Lower lobe of right lung (tissue), 2 donors: ENCODE measurements at places on chromosomes 5 and 9.
A peak's percentile ranks its signal among the peaks of the same experiment; 100 is the strongest.

- no peak for DNase-seq
These were observed 9.9 kb downstream of the SNCB start for GRCh38 chr5:176620333-176620981.

DNA sequence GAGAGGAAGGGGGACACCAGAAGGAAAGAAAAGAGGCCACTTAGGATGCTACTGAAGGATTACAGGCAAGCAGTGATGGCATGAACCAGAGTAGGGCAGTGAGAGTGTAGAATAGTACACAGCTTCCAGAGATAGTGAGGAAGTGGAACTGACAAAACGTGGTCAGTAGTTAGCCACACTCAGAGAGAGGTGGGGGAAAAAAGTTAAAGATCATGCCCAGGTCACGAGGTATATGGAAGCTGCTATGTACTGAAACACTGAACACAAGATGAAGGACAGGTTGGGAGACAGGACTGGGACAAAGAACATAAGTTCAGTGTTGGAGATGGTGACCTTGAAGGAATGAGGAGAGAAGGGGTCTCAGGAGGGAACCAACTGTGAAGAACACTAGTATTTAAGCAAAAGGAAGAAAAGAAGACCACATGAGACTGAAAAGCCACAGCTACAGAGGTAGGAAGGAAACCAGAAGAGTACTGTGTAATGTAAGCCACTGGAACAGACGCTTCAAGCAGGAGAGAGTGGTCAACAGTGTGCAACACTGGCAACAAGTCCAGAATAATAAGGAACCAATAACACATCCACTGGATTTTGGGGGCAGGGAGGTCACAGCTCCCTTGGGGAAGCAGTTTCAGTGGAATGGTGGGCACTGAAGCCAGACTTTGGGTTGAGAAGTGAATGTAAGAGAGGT lies 45.5 kb downstream of the ELL2 start:
- DNase-seq, result no peak

GRCh38 chr5:178301641-178302040 lies 69.0 kb upstream of the PHYKPL start:
- DNase-seq, result peak; percentile 28

DNA sequence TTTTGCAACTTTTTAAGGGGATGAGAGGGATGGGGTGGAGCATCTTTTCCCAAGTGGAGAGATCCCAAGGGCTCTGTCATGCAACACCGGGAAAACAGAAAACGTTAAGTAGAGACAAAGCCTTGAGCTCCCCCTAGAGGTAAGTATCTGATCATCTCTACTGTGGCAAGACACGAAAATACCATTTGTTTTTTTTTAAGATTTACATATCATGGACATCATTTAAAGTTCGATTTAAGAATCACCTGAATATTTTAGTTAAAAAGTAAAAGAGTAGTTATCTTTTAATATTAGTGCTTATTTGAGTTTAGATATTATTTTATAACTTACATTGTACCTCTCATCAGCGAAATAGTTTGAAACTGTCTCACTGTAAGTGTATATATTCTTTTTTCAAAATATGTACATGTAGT lies 200.4 kb downstream of the LRRC70 start:
- no peak for DNase-seq

GRCh38 chr9:97505845-97506244 lies 4.4 kb downstream of the TMOD1 start:
- no peak for DNase-seq

DNA sequence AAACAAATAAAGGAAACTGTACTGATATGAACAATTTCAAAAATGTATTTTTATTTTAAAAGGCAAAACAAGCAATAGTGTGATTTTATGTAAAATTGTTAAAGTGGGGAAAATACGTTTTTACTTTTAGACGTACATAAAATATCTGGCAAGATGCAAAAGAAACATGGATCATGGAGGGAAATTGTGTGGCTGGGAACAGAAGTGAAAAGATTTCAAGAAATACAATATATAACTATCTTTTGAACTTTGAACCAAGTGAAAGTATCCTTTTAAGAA lies 1.5 kb upstream of the ZNF367 start:
- no peak for DNase-seq

- DNase-seq, result no peak
These were observed 35.2 kb upstream of the SPATA31C2 start for GRCh38 chr9:88173378-88173999.

GRCh38 chr9:126522612-126523356 lies 90.9 kb upstream of the LMX1B start:
- peak; percentile 35 for DNase-seq

DNA sequence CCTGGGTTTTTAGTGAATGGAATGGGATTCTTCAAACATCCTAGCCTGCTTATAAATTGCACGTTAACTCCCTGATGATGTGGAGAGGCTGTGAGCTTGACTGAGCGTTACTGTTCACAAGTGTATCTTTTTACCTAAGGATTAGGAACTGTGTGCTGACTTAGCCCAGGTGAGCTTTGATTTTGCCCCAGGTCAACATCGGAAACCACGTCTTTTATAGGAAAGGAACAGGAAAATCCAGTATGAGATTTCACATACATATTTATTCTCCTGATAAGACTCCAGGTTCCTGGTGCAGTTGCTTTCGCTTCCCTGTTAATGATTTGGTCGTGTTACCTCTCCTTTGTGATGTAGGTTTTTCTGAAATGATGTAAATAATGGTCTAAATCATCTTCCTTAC lies 103.2 kb upstream of the BASP1 start:
- DNase-seq, result no peak

DNA sequence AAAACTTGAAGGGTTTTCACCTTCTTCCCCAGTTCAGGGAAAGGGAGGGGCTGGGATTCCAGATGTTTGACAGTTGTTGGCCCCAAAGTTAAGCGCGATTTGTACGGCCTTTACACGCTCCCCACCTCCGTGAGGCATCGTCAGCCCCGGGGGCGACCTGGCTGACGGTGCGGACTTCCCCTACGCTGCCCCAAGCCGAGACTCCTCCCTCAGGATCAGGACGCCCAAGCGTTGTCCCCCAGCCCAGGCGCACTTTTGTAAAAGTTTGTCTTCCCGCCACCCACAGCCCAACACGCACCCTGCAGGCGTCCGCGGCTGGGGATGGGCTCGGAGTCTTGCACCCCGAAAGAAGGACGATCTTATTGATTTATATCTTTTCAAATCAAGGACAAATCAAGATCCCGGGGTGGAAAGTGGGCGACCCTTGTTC lies 713 bp downstream of the MOB3B start:
- peak; percentile 74 for DNase-seq

GRCh38 chr5:142527234-142527633 lies 158.7 kb downstream of the FGF1 start:
- DNase-seq, result no peak

DNA sequence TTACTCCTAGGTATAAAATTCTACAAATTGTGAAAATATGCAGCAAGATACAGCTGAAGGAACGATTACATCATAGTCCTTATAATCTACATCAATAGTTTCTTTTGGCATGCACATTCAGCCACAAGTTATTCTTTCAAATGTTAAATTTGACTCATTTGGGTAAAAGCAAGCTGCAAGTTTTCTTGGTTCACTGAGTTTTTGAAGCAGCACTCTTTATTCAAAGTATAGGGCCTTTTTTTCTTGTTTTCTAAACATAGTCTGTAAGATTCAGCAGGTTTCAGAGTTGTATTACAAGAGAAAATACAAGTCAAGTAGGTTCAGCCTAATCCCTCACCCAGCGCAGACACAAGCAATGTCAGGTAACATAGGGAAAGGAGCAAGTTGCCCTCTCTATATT lies 981.5 kb downstream of the PTPRD start:
- no peak for DNase-seq

GRCh38 chr9:72012646-72013045 lies 47.8 kb downstream of the C9orf57 start:
- DNase-seq, result no peak

- DNase-seq, result no peak
These were observed 5.2 kb downstream of the NTMT1 start for GRCh38 chr9:129630967-129631673.

DNA sequence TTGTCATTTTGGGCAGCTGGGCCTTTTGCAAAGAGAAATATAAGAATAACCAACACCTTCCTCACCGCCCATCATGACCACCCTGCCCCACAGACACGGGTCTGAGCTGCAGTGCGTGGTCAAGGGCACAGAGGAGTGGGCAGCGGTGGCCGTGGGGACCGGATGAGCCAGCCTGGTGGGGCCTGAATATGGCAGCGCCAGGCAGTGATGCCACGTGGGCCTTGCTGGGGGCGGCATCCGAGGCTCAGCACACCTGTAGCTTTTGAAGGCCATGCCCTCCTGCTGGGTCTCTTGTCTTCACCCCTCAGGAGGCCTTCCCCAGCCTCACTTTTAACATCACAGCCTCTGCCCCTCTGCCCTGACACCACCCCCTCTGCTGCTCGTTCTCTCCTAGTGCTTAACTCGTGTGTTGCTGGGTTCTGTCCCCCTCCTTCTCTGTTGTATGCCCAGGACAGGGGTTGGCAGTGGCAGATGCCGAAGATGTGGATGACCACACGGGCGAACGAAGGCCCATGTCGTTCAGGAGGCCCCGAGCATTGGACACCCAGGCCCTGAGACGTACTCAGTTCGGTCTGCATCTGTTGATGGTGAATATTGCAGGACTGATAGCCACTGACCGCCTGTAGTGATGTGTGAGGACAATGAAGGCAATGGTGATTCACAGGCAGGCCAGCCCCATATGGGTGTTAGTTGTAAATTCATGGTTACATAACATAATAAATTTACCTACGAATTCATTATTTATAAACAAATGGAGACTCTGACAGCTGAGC lies 46.0 kb downstream of the AHRR start:
- DNase-seq, result peak; percentile 43

DNA sequence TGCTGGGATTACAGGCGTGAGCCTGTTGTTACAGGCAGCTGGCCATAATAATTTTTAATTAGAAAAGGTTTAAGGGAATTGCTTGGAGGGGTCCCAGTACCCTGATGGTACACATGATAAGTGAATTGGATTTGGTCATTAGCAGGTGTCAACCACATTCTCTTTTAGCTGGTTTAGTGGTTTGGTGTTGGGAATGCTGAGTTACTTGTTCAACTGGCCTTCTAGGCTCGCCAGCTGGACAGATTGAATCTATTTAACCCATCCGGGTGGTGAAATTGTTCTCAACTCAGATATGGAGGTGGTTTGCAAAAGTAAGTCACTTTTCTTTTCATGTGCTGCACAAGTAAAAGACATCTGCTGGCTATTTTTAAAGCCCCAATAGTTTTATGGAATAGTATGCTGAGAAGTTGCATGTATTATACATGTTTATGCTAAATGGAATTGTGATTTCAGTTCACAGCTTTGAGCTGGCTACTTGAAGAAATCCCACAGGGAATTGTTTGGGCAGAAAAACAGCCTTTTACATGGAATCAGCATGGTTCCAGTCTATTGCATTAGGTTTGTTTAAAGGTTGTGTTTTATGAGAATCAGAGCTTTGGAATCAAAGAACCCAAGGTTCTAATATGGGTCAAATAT lies 149.8 kb upstream of the SLC28A3 start:
- no peak for DNase-seq

DNA sequence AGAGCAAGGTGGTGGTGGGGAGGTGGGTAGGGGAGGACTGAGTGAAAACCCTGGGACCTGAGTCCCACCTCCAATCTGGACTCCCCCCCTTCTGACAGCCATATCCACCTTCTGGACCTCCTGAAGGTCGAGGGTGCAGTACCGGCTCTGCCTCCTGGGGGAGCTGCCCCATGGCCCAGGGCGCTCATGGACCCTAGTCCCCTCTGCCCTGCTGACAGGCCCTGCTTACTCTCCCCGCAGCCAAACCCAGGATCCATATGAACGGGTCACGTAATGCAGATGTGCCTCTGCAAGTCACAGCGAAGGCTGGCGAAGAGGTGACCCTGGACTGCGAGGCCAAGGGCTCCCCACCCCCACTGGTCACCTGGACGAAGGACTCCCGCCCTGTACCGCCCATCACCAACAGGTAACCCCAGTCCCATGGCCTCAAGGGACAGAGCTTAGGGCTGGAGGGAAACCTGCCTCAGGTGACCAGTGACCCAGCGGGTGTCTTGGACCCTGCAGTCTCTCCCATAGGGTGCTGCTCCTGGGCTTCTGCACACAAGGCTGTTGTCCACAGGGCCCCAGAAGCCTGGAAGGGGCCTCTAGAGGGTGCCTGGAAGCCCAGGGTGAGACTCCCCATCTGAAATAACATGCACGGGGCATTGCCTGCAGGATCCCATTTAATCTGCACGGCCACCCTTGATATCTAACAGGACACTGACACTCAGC lies 61.7 kb downstream of the HMCN2 start:
- DNase-seq, result no peak

- DNase-seq, result no peak
These were observed 105.1 kb downstream of the DEPDC1B start for GRCh38 chr5:60594715-60595477.

DNA sequence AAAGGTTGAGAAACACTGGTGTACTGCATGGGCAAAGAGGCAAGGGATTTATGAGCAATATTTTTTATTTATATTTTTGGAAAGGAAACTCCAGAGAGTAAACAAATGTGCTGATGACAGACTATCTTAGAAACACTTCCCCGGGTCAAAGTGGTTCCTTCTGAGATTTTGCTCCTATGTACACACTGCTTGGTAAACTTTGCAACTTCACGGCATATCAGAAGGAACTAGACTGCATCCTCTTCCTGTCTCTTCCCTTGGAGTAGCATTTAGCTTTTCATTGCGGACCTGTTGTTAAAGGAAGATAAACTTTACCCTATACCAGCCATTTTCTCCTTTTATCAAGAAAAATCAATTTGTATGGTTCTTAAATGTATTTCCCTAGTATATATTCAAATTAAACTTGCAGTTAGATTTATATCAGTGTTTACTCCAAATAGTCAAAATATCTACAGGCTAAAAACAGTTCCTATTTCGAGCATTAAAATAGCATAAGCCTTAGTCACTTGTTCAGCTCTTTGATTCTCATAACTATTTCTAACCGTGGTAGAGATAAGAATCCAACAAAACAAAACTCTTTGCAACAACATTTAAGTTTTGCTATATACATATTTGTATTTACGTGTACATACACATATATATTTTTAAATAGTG lies 48.0 kb upstream of the LRRC19 start:
- DNase-seq, result no peak

- peak; percentile 54 for DNase-seq
These were observed 497.6 kb upstream of the CD180 start for GRCh38 chr5:67693956-67694809.

DNA sequence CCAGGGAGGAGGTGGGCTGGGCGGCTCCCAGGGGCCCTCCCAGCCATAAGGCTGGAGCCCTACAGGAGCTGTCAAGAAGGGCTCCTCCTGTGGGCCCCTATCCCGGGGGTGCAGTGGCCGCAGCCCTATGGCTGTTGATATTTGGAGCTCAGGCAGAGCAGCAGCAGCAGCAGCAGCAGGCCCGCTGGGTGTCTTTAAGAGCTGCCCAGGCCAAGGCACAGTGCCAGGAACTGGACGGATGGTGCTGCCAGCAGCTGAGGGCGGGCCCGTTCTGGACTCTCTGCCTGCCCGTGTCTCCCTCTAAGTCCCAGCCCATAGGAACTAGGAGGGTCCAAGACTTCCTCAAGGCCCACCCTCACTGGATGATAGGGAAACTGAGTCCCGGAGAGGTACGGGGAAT lies 3.6 kb downstream of the AK1 start:
- peak; percentile 83 for DNase-seq
